ENCODE measurements at places on chromosomes 11 and 22.

GRCh38 chr11:82811369-82811768 lies 77.7 kb upstream of the FAM181B start:
- DNase-seq: no peak

- DNase-seq: no peak
These were observed 32.1 kb upstream of the PPP2R1B start for GRCh38 chr11:111798279-111798678.

- no peak for DNase-seq
These were observed 197.7 kb upstream of the CTSC start for GRCh38 chr11:88535266-88535665.

DNA sequence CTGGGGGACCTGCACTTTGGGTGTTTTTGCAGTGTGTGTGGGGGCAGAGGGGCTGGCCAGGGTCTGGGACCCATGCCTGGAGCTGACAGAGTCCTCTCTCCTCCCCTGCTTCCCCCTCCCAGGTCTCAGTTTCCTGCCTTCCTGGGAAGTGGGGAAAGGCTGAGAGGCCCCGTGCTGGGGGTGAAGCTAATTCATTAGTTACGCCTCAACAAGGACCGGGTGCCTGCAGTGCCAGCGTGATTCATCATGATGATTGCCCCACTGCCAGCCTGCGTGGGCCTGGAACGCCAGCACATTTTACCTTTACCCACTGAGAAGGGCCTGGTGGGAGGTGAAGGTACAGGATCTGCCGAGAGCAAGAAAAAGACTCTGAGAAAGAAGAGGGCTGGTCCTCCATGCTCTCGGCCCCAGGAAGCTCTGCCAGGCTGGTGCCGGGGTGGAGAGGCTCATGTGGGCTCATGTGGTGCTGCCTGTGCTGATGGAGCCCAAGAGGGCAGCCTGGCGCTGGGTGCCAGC lies 2.9 kb upstream of the LRRC10B start:
- no peak for DNase-seq

DNA sequence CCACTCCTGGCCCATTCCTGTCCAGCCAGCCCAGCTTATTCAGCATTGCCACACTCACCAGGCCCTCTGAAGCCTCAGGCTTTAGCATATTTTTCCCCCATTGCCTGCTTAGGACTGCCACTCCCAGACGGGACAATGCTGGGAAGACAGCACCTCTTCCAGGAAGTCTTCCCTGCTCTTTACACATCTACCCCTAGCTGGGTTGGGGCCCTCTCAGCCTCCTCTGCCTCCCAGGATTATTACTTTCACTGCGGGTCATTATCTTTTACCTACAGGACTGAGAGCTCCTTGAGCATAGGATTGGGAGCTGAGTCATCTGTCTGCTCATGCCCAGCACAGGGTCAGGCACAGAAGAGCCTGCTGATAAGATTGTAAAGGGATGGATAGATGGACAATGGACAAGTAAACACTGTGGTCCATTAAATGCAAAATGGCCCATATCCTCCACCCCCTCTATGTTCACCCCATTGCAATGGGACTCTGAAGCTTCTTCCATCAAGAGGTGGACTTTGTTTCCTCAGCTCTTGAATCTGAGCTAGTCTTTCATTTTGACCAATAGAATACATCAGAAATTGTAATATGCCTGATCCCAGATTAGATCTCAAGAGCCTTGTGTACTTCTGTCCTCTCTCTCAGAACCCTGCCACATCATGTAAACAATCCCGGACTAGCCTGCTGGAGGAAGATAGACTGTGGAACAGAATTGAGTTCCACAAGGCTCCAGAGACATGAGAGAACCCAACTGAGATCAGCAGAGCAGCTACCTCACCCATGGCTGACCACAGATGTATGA lies 32.0 kb upstream of the LRRC32 start:
- no peak for DNase-seq

DNA sequence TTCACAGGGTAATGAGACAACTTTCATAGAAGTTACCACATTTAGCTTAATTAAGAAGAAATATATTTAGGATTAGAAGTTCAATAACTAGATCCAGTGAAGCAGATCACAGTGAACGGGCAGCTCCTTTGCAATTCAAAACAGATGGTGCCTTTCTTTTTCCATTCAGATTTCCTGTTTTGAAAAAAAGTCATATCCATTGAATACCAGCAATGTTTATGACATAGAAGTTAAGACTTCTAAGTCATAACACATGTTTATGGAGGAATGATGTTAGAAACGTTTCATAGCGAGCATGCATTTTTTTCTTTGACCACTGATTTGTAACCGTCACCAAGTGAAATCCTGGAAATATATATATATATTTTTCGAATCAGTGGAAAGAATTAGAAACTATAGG lies 24.7 kb downstream of the LUZP2 start:
- no peak for DNase-seq

Data from inflammatory macrophage treated with lipopolysaccharide for 4 hours (primary cell).